Caki2 (cell line): ENCODE measurements at places on chromosomes 3 and 15. TPM values are rescaled to one million over a fixed set of nuclear protein-coding genes. Genes with fewer than 3 reads are reported as not detected.

DNA sequence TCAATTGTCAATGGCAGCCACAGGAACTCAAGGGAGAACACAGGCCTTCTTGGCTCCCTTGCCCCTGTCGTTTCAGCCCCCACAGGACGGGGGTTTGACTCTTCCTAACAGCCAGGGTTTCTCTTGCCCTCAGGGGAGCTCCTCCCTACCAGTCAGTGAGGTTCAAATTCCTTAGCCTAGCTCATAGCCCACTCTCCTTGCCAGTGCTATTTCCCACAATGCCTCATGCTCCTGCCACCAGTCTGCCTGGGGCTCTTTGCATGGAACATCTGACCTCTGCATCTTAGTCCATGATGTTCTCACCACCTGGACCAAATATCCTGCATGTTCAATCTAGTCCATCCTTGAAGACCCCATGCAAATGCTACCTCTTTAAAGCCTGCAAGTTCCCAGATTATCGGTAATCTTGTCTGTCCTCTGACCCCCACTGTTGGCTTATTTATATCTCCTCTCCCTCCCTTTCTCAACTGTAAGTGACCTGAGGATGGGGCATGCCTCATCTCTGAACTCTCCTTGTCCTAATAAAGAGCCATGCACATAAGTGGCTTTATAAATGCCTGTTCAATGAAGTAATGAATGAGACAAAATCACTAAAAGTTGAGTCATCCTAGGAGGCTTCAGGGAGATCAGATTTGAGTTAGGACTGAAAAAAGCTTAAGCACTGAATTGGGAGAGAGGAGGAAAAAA lies 78.0 kb downstream of the MYO1E start:
- peak; percentile 90 for DNase-seq

DNA sequence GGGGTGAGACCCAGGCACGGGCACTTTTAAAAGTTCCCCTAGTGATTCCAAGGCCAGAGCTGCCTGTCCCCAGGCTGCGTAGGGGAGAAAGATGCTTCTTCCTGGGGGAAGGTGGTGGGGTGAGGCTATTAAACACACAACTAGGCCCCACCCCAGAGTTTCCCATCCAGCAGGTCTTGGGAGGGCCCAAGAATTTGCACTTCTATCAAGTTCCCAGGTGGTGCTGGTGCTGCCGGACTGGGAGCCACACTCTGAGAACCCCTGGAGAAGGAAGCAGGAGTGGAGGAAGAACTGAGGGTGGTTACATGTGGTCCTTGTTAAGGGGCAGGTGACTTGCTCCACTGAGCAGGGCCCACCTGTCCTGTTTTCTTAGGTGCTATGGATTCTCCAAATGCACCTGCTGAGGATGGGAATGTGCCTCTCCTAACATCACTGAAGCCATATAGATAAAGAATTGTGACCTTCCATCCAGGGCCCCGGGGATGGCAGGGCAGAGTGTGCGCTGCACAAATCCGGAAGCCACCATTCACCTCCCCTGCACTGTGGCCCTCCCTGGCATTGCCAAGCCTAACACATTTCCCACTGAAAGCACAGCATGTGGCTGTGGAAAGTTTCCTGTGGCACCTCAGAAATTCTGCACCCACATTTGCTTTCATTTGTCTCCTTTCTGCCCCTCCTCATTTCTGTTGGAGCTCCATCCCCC lies 111.5 kb upstream of the MEF2A start:
- no peak for DNase-seq

GRCh38 chr15:56758770-56759449 lies 25.6 kb upstream of the ZNF280D start:
- no peak for DNase-seq

Gene NPAP1
- not detected in 2 replicates for total RNA-seq

DNA sequence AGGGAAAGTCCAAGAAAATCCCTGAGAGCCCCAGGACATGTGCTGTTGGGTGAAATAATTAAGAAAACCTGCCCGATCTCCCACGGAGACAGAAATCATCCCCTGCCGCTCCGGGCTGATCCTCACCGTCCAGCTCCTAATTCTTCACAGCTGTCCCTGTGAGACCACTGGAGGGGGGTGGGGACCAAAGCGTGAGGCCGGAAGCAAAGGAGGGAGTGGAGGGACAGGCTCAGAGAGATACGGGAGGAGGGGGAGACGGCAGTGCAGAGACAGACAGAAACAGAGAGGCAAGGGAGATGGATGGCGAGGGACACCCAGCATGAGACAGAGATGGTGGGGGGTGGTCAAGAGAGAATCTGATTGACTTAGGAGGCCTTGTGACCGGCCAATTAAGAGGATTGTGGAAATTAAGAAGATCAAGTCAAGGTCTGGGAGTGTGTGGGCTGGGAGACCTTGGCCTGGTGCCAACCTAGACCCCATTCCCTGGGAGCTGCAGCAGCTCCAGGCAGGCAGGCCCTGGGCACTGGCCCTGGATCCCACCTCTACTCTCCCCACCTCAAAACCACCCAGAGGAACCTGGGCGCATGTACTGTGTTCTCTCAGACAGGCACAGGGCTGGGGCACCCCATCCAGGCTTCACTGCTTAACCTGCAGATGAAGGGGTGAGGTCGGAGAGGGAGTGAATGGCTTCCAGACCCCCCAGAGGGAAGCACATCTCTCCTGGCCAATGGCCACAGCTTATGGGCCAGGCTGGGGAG lies 113.2 kb upstream of the ALDH1A3 start:
- DNase-seq, result no peak

- DNase-seq, result no peak
Measured at GRCh38 chr3:42705962-42706585, 3.5 kb upstream of the HHATL start.

DNA sequence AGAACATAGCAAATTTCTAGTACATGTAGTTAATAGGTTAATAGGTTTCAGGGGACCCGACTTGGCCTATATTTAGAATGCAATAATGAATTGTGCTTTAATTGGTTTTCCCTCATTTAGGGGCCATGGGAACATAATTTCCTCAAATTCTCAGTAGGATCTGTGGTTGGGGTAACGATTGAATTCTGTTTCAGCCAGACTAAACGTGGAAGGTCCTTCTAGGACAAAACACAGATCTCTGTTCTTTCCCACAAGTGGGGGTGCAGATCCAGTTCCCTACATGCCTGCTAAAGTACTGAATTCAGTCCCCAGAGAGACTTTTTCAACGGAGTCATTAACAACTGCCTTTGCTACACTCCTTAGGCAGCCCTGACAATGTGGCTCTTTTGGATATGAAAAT lies 50.7 kb upstream of the AGBL1 start:
- no peak for DNase-seq

DNA sequence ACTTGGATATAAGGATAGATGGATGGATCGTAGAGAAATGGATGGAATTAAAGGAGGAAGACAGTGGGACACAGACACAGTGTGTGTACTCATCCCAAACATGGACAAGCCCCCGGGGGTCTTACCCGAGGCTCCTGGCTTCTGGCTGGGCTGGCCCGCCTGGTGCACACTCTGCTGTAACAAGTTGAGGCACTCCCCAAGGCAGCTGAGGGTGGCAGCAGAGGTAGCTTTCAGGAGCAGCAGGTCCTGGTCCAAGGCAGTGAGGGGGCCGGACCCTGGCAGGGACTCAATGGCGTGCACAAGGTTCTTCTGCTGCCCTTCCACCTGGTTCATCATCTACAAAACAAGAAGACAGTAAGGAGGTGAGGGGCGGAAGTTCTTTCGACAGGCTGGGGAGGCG lies 215.1 kb downstream of the STT3B start:
- no peak for DNase-seq

DNA sequence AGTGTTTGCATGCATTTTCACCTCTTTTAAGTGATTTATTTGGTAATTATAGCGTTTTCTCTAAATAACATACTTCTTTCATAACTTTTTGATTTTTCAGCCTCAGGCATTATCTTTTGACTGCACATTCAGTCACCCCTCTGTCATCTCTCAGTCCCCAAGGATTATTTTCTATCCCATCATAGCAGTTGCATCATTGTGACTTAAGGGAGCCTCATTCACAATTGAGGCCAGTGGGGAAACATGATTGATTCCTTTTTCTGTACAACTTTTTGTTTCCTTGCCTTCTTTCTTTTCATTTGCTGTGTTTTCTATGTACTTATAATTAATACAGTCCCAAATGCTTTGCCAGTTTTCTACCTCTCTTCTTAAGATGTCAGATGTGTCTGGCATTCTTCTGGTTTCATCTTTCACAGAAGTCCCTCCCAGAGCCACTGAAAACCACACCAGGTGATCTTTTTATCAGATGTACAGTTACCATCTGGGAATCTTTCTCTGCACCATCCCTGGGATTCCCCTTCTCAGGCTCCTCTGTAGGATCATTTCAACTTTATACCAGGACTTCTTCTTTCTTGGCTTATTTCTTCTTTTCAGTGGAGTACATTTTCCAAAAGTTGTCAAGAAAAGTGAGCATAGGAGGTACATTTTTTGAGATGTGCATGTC lies 151.4 kb downstream of the RAP2B start:
- no peak for DNase-seq

Gene TYRO3
- 16.5 and 20.2 TPM in 2 replicates for total RNA-seq

DNA sequence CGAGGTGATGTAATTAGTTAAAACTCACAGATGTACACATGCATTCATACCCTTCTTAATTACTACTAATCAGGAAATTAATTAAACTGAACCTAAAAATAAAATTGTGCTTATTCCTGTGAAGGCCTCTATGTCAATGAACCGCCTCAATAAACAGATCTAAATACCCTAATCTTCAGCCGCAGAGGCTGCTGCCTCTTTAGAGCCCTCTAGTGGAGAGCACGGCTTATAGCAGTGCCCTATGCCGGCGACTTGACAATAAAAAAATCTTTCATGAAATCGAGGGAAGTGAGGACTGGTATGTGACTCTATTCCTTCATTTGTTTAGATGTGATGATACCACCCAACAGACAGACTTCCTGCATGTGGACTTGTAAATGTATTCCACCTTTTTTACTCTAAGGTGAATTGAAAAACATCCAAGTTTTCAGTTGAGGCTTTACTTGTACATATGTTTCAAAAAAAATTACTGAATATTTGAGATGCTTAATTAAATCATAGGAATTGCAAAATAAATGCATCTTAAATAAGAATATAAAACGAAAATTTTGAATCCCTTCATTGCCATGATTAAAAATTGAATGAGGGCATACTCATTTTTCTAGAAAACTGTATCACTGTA lies 8.3 kb upstream of the EPHA3 start:
- DNase-seq, result peak; percentile 39
